ENCODE measurements at places on chromosomes 1 and 21.

GRCh38 chr1:63924600-63924999 is 150.8 kb downstream of the ROR1 start:
- no peak for DNase-seq

DNA sequence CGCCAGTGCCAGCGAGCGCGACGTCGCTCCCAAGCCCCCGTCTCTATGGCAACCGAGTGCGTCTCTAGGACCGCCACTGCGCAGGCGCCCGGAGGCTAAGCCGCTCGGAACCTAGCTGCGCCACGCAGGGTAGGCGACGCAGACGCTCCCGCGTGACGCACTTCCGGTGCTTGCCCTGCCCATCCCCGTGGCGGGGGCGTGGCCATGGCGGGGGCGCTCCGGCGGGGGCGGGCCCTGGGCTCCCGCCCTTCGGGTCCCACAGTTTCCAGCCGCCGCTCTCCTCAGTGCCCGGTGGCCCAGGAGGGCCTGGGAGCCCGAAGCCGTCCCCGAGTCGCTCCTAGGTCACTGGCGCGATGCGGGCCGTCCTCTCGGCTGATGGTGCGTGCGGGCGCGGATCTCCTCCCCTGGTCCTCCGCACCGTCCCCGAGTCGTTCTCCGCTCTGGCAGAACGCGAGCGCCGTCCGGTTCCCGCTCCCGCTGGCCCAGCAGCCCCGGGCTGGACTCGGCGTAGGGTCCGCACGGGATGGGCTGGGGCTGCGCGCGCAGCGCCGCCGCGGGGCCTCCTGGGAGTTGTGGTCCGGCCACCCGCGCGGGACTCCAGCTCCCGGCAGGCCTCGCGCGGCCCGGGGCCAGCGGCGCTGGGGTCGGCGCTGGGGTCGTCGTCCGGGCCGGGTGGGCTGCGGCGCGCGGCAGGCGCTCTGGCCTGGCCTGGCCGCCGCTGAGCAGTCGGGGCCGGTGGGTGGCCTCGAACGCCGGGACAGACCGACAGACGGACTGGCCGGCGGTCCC is at the start of gene MIB2:
Gene MIB2, plus strand, starts transcription at position 245 of the 789 bp plus-strand sequence. CDS start 7,953 bp downstream, outside the sequence.
- DNase-seq: peak; percentile 96

GRCh38 chr21:38323721-38324531 is 67.1 kb downstream of the KCNJ15 start:
- no peak for DNase-seq

GRCh38 chr1:119451158-119451557 is 36.2 kb downstream of the HSD3B2 start:
- DNase-seq: no peak

DNA sequence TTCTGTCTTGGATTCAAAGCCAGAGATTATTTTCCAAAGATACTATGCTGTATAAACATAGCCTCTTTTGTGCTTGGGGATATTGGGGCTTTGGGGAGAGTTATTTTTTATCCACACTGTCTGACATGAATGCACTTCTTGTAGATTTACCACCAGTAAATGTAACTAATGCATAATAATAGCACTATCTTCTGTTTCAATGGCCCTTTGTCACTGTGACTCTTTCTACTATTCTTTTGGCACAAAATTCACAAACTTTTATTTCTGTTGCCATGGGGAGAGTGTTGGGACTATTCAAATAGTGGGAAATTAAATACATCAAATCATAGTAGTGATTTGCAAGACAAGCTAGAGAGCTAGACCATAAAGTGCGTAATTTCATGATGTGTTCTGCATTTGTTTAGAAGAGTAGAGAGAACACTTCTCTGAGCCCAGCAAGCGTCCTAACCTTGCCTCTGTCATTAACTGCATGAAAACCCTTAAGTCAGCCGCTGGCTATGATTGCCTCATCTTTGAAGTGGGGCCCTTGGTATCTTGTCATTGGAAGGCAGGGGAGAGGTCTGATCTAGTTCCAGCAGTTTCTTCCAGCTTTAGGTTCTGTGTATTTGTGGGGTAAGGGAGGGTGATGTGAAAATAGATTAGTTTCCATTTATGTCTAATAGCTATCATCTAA is 154.4 kb downstream of the HHAT start:
- peak; percentile 38 for DNase-seq

DNA sequence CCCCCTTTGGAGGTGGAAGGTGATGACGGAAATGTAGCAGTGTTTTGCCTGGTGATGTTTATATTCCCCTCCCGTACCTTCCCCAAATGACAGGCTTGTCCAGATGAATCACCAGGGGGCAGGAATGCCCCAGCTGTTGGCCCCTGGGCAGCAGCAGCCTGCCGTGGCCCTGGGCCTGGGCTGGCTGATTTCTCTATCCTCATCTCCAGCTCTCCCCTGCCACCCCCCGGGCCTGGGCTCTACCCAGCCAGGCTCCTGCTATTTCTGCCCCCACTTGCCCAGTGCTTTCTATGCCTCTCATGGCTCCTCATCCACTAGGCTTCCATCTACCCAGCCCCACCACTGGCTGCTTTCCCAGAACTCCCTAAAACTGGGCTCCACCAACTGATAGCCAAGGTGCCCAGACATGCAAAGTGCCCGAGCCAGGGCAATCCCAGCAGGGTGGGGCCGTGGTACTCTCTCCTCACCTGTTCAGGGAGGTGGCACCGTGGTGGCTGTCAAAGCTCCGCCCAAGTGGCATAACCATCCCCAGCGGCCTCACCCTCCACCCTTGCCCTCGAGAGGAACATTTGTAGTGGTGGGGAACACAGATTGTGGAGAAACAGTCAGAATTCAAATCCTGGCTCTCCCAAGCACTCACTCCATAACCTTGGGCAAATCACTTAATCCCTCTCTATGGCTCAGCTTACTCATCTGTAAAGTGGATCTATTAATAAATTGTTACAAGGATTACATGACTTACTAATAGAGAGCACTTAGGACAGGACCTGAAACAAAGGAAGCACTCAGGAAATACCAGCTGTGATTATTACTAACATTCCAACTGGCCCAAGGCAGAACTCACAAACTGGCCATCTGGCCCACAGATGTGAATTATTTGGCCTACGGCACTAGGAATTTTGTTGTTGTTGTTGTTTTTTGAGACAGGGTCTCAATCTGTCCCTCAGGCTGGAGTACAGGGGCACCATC is 12.8 kb upstream of the ECE1 start:
- DNase-seq: no peak

GRCh38 chr1:4614371-4615137 is 39.9 kb upstream of the AJAP1 start:
- no peak for DNase-seq

GRCh38 chr1:226268421-226269124 is 40.4 kb downstream of the LIN9 start:
- DNase-seq: no peak

DNA sequence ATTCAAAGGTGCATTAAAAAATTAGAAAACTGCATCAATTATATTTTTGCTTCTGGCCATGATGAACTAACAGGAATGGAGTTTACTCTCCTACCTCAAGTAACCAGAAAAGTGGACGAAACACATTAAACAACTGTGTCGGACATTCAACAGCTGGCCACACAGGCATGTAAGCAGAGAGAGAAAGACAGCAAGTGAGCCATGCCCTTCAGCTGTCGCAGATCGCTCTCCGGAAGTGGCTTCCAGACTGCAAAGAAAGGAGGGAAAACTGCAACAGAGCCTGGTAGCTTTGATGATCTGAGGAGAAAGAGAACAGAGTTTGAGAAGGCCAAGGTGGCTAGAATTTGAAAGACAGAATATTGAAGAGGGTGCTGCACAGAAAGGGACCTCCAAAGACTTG is 557.2 kb downstream of the MATN1 start:
- DNase-seq: no peak

DNA sequence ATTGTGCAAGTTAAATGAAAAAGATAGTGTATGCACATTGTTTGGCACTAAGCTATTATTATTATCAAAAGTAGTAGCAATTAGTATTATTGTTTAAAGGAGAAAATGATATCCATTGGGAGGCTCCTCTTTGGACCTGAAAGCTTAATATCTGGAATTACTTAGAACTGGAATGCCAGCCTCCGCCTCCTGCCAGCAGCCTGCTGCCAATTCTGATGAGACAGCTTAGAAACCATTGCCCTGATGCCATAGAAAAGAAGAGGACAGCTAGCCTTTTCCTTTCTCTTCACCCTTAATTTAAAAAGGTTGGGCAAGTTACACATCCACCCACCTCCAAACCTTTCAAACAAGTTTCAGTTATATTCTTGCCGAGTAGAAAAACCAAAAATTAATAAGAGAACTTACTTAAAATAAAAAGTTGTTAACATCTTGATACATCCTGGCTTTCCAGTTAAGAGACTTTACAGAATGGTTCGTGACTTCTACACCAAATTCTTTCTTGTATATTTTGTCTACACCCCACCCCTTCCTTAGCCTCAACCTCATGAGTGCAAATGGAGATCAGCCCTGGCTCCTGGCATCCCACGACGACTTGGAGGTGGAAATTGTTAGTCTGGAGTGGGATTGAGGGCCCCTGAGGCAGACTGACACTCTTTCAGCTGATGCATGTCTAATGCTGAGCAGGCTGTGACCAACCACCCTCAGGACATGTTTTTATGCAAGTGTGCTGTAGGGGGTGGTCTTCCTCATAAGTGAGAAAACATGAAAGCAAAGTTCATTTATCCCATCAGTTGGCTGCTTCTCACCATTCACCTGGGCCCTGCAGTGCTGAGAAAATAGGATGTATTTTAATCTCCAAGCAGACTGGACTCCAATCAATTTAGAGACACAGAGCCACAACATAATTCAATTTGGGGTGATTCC is 120.6 kb downstream of the KCNJ15 start:
- DNase-seq: no peak

DNA sequence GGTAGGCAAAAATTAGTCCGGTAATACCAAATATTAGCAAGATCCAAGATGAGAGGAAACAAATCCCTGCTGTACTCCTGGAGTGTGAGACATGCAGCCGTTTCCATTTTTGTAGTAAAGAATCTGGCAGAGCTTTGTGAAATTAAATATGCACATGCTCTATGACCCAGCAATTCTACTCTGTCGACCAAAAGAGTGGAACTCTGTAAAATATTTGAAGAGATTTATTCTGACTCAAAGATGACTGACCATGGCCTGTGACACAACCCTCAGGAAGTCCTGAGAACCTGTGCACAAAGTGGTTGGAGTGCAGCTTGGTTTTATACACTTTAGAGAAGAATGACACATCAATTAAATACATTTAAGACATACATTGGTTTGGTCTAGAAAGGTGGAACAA is 16.2 kb downstream of the HAX1 start:
- no peak for DNase-seq

DNA sequence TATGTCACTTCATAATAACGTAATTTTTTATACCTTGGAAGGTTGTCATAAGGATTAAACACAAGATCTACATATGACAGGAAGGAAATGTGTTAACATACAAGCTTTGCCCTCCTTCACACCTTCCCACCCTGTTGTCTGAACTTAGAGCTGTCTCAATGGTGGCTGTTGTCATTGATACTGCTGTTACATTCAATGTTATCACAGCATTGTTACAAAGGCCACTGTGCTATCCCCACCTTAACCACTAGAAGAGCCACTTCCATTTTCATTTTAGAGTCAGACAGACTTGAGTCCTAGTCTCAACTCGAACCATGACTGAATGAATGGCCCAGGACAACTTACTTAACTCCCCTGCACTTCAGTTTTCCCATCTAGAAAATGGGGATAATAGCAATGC is 31.2 kb downstream of the TAS1R2 start:
- no peak for DNase-seq

DNA sequence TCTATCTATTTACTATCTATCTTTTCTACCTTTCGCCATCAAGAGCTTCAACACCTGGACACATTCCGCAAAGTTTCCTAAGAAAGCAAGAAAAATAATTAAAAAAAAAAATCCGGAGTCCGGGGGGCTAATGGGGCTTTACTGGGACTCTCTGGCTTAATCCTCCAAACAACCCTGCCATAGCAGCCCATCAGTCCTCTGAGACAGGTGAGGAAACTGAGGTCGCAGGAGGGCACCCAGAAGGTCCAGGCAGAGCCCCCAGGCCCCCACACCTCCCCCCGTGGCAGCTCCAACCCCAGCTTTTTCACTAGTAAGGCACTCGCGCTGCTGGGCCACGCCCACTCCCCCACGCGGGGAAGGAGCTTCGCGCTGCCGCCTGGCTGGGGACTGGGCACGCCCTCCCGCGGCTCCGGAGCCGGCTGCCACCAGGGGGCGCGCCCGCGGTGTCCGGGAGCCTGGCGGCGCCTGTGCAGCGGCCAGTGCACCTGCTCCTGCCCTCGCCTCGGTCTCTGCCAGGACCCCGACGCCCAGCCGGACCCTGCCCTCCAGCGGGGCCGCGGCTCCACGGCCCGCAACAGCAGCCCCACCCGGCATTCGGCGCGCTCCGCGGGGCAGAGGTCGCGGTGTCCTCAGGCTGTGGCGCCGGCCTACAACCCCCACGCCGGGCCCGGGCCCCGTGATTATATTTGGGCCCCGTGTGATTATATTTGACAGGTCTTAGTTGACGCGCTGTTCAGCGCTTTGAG is 54.1 kb upstream of the SAMD11 start:
- peak; percentile 20 for DNase-seq

GRCh38 chr1:83017701-83018100 is 981.2 kb downstream of the TTLL7 start:
- DNase-seq: no peak

DNA sequence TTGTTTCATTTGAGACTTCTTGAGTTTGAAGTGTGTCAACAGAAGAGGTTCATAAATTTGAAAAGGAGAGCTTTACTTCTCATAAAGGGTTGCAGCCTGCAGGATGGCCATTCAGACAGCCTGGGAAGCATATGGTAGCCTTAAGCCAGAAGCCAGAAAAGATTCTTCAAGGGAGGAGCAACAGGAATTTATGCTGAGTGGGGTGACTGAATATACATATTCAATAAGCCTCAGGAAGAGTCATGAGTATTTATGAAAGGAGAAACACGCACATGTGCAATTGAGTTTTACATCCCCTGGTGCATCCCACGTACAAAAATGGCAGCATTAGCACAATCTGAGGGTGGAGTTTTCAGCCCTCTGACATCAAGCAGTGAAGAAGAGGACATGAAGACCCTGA is 290.2 kb downstream of the KCTD3 start:
- DNase-seq: no peak

- DNase-seq: no peak
Observed at GRCh38 chr1:115430441-115431158, 92.6 kb upstream of the NGF start.

DNA sequence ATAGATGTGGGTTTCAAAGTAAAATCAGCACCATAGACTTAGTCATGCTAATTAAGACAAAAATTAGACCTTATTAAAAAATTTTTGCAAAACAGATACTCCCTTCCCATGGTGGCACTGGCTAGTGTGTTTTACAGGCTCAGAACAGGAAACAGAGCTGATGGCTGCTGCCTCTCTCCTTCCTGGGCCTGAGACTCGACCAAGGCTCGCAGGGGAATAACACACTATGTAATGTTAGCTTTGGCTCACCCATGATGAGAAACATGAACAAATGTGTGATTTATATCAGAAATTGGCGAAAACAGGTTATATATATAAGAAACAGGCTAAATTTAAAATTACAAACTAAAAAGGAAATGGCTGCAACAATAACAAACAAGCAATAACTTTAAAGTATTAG is 50.7 kb downstream of the ERG start:
- no peak for DNase-seq

GRCh38 chr1:21956720-21957552 is 19.8 kb upstream of the HSPG2 start:
- no peak for DNase-seq

Data from spinal cord (tissue), 10 donors.